ENCODE measurements at places on chromosomes 11 and 22. TPM values are rescaled to one million over a fixed set of nuclear protein-coding genes. Genes with fewer than 3 reads are reported as not detected.

Gene KCNA4
- not detected for total RNA-seq

Gene SMTNL1
- total RNA-seq: not detected

Gene SCUBE1
- total RNA-seq: 0.20 TPM

Gene LMO2
- total RNA-seq: 0.44 TPM

Gene PARVG
- not detected for total RNA-seq

Gene UBASH3B
- 55.6 TPM for total RNA-seq

Gene OR5P2
- total RNA-seq: not detected

Gene CHST1
- 1.2 TPM for total RNA-seq

Gene SERPING1
- total RNA-seq: 0.42 TPM

Gene SDHD
- total RNA-seq: 70.4 TPM

Gene TRIM34
- 3.4 TPM for total RNA-seq

Gene TTC36
- not detected for total RNA-seq

Gene HBG1
- total RNA-seq: not detected

Gene KCNQ1
- 0.24 TPM for total RNA-seq

Gene TNNI2
- not detected for total RNA-seq

Gene RIMBP3B
- total RNA-seq: 0.31 TPM

Gene ELF5
- total RNA-seq: not detected

Gene LMO1
- total RNA-seq: 2.9 TPM

Gene MISFA
- total RNA-seq: 1.9 TPM

Gene MMP10
- 1.4 TPM for total RNA-seq

Gene NCR3LG1
- 2.3 TPM for total RNA-seq

Gene MS4A6A
- total RNA-seq: not detected

Gene HBG2
- total RNA-seq: not detected

Gene TRIM29
- 5.0 TPM for total RNA-seq

Gene POU2AF1
- total RNA-seq: not detected

Gene OR4X2
- not detected for total RNA-seq

Gene SUSD2
- 59.0 TPM for total RNA-seq

Gene TMEM151A
- 3.2 TPM for total RNA-seq

Gene OR5I1
- total RNA-seq: not detected

Gene OR56B1
- not detected for total RNA-seq

Gene SLC6A5
- not detected for total RNA-seq

Gene RELA
- total RNA-seq: 83.8 TPM

Gene PIH1D2
- 0.58 TPM for total RNA-seq

Gene KRTAP5-9
- total RNA-seq: not detected

Gene C22orf31
- total RNA-seq: not detected

Gene GAL3ST1
- total RNA-seq: 9.7 TPM

Gene ESAM
- 10.5 TPM for total RNA-seq

Gene NRGN
- total RNA-seq: 8.3 TPM

Gene AIFM3
- 3.4 TPM for total RNA-seq

Gene BEST1
- 4.6 TPM for total RNA-seq

Gene SAA4
- not detected for total RNA-seq

Gene TP53I11
- total RNA-seq: 46.6 TPM

Gene CHADL
- not detected for total RNA-seq

Gene CHKA
- 27.7 TPM for total RNA-seq

Gene TRIM22
- total RNA-seq: 0.42 TPM

Gene KCNJ5
- 0.07 TPM for total RNA-seq

Gene C11orf65
- 0.38 TPM for total RNA-seq

Gene CABP7
- 0.07 TPM for total RNA-seq

Gene CENPM
- total RNA-seq: 31.5 TPM

Gene GNB1L
- 14.5 TPM for total RNA-seq

Gene FAM111B
- 7.6 TPM for total RNA-seq

Gene KCTD14
- 1.6 TPM for total RNA-seq

Data from A549 treated with DMSO at 1 μM for 4 hours (cell line).